Brain pericyte (primary cell): ENCODE measurements at places on chromosomes 3 and 15.

GRCh38 chr3:195162033-195162669, 108.8 kb downstream of the XXYLT1 start:
- DNase-seq = no peak

- no peak for DNase-seq
Measured at GRCh38 chr15:98803228-98804056, 155.1 kb downstream of the IGF1R start.

- DNase-seq = no peak
Measured at GRCh38 chr3:155352900-155353490, 59.5 kb upstream of the STRIT1 start.

DNA sequence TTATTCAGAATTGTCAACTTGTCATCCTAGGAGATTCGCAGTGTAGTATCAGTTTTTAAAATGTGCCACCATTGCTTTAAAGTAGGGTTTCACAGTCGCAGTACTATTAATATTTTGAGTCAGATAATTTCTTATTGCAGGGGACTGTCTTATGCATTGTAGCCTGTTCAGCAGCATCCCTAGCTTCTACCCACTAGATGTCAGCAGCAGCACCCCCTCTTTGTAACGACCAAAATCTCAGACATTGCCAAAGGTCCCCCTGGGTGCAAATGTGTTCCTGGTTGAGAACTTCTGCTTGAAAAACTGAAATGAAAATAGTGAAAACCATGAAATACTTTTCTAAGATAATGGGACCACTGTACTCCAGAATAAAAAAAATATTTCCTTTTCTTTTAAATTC, 474.8 kb downstream of the CNTN3 start:
- DNase-seq = no peak

DNA sequence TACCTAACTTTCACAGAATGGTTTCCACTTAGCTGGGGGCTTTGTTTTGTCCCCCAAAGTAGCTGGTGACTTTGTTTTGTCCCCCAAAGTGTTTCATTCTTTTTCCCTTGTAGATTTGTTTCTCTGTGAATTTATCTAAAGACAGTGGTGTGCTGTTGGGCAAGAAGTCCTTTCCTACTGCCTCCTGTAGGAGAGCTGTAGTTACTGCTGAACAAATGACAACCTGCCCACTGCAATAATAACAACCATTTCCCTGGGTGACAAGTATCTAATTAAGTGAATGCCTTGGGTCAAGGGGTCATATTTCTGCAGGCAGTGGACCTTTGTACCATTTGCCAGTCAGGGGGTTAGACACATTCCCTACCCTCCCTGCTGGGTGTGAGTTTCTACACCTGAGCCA, 125.4 kb upstream of the BFSP2 start:
- DNase-seq = no peak

GRCh38 chr3:15272426-15273196, 59.8 kb downstream of the SH3BP5 start:
- DNase-seq = no peak

- DNase-seq = no peak
Measured at GRCh38 chr15:90690585-90690984, 26.6 kb upstream of the BLM start.

DNA sequence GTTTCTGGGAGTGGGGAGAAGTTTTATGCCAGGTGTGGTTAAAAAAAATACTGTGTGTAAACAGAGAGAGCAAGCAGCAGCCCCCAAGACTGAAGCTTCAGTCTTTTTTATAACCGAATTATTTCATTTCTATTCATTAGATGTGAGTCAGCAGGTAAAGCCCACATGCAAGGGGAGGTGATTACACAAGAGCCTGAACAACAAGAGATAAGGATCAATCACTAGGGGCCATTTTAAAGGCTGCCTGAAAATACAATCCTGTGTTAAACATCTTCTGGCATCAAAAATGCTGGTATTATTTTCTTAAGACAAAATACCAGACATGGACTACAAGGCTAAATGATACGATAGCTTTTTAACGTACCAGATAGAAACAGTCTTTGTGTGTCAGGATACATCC, 217.3 kb downstream of the SUCLG2 start:
- no peak for DNase-seq
